ENCODE measurements at places on chromosomes 4 and X.

GRCh38 chr4:82380344-82380743 lies 6.6 kb upstream of the HNRNPD start:
- DNase-seq = no peak

- DNase-seq = no peak
Observed at GRCh38 chrX:119201570-119201969, 34.5 kb upstream of the PGRMC1 start.

GRCh38 chr4:25477221-25477620 lies 100.2 kb downstream of the ANAPC4 start:
- DNase-seq = no peak

DNA sequence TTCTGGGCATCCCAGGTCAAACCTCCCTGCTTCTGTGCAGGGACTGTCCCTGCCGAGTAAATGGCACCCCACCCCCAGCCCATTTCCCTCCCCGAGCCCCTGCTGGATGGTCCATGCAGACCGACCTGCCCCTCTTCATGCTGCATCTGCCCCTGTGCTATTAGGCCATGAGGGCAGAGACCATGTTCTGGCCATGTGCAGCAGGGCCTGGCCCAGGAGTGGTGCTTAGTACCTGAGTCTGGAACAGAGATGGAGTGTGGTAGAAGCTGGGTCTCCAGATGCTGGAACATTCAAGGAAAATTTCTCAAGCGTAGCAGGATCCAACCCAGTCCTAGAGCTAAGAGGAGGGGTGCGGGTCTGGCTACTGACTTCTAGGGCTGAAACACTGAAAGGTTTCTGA lies 15.3 kb upstream of the UBA1 start:
- DNase-seq = no peak

GRCh38 chr4:20395160-20395773 lies 143.6 kb downstream of the SLIT2 start:
- DNase-seq = peak; percentile 33

- no peak for DNase-seq
Observed at GRCh38 chr4:95255396-95256107, 293.2 kb downstream of the UNC5C start.

DNA sequence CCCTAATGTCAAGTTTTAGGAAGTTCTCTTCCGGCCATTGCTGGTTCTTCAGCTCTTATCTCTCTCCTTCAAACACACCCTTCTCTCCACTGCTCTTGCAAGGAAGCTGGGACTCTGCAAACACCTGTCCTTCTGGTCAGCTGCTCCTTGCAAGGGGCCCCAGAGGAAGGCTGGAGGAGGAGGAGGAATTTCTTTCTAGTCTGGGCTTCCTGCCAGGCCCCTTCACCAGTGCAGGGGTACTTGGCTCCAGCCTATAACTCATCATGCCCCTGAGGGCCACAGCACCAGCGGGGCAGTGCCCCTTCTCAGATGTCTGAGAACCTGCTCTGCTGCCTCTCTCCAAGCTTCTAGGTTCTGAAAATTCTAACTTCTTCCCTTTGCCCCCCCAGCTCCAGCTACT lies 46.7 kb downstream of the REELD1 start:
- no peak for DNase-seq

DNA sequence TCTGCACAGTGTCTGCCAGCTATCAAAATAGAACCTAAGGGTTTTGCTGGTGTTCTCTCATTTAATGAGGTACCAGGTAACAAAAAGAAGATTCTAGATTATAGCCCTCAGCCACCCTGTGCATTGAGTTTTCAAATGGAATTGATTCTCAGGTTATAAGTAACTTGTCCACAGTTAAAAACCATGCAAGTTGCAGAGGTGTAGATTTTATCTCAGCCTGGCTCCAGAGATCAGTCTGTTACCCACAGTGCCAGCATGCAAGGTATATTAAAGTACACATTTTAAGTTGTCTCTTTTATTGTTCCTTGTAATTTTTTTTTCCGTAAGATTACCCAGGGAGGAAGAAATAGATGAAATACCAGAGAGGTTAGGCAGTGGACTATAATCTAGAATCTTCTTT lies 59.7 kb downstream of the RAPGEF2 start:
- no peak for DNase-seq

All from NCI-H187 (cell line).